Activated T-cell treated with anti-CD3 and anti-CD28 coated beads for 24 hours (primary cell): ENCODE measurements at places on chromosomes 2 and 18.

DNA sequence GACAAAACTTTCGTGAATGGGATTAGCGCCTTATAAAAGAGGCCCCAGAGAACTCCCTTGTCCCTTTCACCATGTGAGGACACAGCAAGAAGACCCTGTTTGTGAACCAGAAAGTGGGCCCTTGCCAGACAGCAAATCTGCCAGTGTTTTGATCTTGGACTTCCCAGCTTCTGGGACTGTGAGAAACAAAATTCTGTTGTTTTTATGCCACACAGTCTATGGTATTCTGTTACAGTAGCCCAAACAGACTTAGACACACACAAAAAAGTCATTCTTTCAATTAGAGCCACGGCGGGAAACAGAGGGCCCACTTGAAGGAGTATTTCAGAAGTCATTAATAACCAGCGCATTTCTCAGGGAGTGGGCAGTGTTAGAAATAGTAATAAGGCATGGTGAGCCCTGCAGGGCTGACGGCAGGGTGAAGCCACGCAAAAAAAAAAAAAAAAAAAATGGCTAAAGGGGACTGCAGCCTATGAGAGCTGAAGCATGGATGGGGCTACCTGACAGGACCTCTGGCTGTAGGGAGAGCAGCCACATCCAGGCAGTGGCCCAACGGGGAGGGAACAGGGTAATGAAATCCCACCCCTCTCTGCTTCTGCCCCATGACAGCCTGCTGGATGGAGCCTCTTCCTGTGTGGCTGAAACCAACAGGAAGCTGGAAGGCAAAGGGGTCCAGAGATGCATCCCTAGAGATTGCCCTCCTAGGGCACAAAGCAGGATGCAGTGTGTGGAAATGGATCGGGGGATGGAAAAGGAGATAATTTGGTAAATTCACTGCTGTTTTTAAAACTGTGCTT lies 189.3 kb downstream of the KCNS3 start:
- no peak for DNase-seq

GRCh38 chr2:213306316-213306942 lies 22.2 kb downstream of the SPAG16 start:
- DNase-seq: no peak

- no peak for DNase-seq
Observed at GRCh38 chr2:206250041-206250897, 24.2 kb upstream of the ZDBF2 start.

DNA sequence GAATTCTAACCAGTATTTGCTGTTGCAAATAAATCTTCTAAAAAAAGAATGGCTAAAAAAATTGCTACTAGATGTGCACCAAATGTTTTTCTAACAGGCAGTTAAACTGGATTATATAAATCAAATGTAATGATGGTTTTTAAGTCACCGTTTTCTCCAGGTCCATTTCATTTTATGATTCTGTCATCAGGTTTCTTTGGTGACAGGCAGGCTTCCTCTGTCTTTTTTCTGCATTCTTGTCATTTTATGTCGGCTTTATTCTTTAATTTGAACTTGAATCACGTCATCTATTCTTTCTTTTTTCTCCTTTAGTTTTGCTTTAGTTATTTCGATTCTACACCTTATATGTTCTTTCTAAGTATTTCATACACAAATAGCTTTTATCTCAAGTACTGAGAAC lies 212.5 kb downstream of the SOCS6 start:
- no peak for DNase-seq

DNA sequence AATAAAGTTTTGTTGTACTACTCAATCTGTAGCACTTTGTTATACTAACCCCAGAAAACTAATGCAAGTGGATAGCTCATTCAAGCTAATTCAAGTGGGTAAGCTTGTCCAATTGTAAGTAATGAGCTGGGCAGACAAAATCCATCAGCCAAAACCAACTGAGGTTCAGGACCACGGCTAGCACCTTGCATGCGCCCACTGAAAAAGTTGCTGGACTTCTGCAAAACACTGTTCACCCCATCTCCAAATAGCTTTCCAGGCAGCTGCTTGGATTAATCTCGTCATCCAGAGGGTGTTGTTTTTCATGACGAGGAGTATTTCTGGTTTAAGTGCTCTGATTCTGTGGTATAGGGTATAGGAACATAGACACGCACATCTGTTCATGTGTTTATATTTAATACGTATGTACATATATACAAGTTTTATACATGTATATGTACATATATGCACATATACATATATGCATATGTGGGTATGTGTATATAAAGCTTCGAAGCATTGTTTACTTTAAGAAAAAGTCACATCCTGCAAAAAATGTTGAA lies 307.5 kb downstream of the GALR1 start:
- no peak for DNase-seq

GRCh38 chr2:75253526-75253925 lies 54.2 kb upstream of the TACR1 start:
- no peak for DNase-seq

- DNase-seq: no peak
Observed at GRCh38 chr18:23716516-23716915, 27.3 kb downstream of the LAMA3 start.

DNA sequence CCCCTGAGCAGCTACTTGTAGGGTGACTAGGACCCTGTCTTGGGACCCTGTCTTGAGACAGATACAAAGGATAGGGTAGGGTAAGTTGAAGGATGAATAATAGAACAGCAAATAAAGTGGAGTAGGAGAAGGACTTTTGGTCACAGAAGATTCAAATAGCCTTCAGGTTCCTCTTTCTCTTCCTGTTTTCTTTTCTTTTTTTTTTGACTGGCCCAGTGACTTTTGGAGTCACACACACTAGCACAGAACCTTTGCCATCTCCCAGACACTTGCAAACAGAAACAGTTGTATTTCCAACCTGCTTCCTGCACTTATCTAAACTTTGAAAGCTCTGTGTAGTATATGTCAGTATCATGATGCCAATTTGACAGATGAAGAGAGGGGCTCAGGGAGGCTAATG lies 108.2 kb downstream of the TDRD15 start:
- DNase-seq: no peak

DNA sequence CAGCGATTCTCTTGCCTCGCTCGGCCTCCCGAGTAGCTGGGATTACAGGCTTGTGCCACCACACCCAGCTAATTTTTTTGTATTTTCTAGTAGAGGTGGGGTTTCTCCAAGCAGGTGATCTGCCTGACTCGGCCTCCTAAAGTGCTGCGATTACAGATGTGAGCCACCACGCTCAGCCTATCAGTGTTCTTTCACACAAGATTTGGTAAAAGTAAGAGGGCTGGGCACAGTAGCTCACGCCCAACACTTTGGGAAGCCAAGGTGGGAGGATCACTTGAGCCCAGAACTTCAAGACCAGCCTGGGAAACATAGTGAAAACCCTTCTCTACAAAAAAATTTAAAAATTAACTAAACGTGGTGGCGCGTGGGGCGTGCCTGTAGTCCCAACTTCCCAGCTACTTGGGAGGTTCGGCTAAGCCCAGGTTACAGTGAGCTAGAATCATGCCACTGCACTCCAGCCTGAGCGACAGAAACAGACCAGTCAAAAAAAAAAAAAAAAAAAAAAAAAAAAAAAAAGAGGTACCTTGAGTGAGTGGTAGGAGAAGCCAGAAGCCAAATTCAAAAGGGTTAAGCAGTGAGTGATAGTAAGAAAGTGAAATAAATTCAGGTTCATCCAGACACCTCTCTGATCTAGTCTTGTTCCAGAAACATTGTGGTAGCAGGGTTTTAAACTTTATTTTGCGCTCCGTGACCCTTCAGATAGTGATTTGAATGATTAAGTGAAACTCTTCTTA lies 981 bp downstream of the MRPL53 start:
- DNase-seq: no peak

GRCh38 chr2:69114534-69114933 lies 101.6 kb downstream of the ANTXR1 start:
- DNase-seq: no peak

GRCh38 chr2:137957033-137957432 lies 7.2 kb upstream of the HNMT start:
- no peak for DNase-seq

GRCh38 chr2:221653182-221653581 lies 81.1 kb upstream of the EPHA4 start:
- DNase-seq: no peak

- no peak for DNase-seq
Observed at GRCh38 chr2:101882769-101883307, 108.9 kb upstream of the IL1R2 start.

DNA sequence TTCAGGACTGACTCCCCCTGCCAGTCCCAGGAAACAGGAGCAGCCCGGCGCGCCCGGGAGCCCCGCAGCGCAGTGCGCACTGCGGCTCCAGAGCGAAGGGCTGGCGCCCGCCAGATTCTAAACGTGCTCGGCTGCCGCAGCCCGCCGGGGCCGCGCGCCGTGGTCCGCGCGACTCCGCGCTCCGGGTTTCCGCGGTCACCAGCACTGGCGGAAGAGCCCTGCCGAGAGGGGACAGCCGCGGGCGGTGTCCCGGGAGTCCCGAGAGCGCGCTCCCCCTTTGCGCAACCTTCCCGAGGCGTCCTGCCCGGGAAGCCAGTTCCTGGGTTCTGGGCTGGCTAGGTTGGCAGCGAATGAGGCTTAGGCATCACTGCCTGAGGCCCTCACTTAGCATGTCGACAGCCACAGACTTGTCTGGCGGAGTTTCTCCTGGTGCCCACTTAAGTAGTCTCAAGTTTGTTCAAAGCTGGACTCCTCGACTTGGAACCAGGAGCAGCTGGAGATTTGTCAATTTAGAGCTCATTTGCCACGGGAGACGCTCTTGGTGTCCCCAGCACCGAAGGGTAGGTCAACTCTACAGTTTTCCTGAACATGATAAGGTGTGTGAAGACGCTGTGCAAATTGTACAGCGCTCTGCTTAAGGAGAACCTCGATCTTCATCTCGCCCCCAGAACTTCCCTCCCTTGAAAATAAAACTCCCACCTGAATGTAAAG lies 1.5 kb upstream of the VSNL1 start:
- DNase-seq: no peak

DNA sequence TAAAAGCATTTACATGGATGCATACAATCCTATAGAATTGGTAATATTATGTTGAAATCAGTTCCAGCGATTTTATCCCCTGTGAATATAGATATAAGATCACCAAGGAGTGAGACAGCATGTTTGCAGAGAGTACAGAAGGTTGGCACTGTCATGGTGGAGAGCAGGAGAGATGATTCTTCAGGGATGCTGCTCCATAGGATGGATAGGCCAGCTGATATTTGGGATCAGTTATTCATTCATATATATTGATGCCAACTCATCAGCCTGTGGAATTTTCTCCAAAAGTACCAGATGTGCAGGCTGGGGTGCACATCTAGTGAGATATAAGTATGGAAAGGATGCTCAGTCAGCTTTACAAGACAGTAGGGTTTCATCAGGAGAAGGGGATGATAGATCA lies 139.9 kb downstream of the IKZF2 start:
- DNase-seq: no peak
